Hindlimb muscle (tissue), 1 donor: ENCODE measurements at places on chromosomes 12 and 14. TPM values are rescaled to one million over a fixed set of nuclear protein-coding genes. Genes with fewer than 3 reads are reported as not detected.

KCNMB4 gene
- polyA plus RNA-seq: 14.5 TPM

PZP gene
- polyA plus RNA-seq: 0.52 TPM

GLI1 gene
- polyA plus RNA-seq: 8.2 TPM

LGMN gene
- 99.0 TPM for polyA plus RNA-seq

PPP1R13B gene
- 13.6 TPM for polyA plus RNA-seq

GRCh38 chr12:129053232-129053631 lies 200.0 kb downstream of the GLT1D1 start:
- no peak for DNase-seq

GRCh38 chr12:81329085-81329484 lies 251.2 kb downstream of the ACSS3 start:
- no peak for DNase-seq
